CD14-positive monocyte (primary cell): ENCODE measurements at places on chromosomes 1 and 21. TPM values are rescaled to one million over a fixed set of nuclear protein-coding genes. Genes with fewer than 3 reads are reported as not detected.

DNA sequence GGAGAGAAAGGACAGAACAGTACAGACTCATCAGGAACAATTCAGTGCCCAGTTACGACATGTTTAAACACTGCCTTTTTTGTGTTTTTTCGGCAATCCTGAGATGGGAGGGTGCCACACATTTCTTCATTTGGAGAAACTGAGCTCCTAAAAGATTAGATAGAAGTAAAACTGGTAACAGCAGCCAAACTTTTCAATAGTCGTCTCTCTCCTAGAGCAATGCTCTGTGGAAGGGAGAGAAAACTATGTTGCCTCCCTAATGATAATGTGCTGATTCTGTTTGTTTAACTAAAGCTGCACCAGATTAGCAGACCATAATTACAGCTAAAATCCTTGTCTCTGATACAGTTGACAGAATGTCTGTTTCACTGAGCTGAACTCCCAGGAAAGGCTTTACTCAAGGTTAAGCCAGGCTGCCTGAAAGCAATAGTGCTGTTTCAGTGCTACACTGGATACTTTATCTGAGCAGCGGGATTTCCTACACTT, 76.2 kb upstream of the CXADR start:
- no peak for DNase-seq

DNA sequence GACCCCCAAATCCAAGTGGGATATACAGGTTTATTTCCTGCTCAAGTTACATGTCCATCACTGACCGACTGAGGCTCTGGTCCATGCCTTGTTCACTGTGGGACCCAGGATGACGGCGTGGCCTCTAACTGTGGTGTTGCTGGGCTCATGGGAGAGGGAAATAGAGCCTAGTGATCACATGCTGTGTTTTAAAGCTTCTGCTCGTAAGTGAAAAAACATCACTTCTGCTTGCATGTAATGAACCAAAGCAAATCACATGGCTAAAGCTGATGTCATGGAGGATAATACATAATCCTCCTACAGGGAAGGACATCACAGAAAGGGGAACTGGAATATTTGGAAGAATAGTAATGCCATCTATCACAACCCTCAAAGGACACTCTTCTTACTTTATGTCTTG, 107.6 kb downstream of the FASLG start:
- peak; percentile 59 for DNase-seq

- no peak for DNase-seq
Measured at GRCh38 chr21:42448686-42449085, 45.0 kb downstream of the UBASH3A start.

DNA sequence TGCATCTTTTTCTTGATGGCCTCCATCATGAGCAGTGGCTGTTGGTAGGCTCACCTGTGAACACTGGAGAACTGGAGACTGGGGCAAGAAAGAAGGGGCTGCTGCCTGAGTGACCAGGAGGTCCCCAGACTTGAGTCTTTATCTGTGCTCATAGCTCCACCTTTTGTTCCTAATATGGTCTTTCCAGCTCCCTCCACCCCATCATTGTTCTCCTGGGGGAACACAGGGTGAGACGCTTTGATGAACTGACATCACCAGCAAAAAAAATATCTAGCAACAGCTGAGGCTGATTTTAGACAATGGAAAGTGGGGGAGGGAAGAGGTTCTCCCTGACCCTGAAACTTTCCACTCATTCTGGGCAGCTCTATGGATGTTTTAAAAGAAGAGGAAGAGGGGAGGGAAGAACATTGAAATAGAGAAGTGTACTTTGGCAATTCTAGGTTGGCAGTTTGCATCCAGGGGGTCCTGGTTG, at the start of gene TPM3:
Gene TPM3, minus strand, starts transcription at position 111 of the 472 bp plus-strand sequence. Its CDS starts 82 bp downstream, at position 29.
- DNase-seq: peak; percentile 45

GRCh38 chr1:99970713-99971255, 988 bp downstream of the SLC35A3 start:
- DNase-seq: no peak

GRCh38 chr1:46132529-46133180, at the start of gene PIK3R3:
Gene PIK3R3 (minus strand): TSS chr1:46132629. CDS start chr1:46131952, 677 bp downstream.
- DNase-seq: peak; percentile 98

The TMEM52 gene
- polyA plus RNA-seq: not detected

The TSACC gene
- polyA plus RNA-seq: 0.14 TPM in 1 of 2 replicates, not detected in the other

The MYOG gene
- not detected for polyA plus RNA-seq

The FAM163A gene
- polyA plus RNA-seq: not detected
